ENCODE measurements at places on chromosomes 3 and 15. TPM values are rescaled to one million over a fixed set of nuclear protein-coding genes. Genes with fewer than 3 reads are reported as not detected.

MKRN2 gene
- total RNA-seq: 37.8 TPM

- no peak for DNase-seq
Measured at GRCh38 chr3:61227799-61228198, 23.5 kb downstream of the FHIT start.

DNA sequence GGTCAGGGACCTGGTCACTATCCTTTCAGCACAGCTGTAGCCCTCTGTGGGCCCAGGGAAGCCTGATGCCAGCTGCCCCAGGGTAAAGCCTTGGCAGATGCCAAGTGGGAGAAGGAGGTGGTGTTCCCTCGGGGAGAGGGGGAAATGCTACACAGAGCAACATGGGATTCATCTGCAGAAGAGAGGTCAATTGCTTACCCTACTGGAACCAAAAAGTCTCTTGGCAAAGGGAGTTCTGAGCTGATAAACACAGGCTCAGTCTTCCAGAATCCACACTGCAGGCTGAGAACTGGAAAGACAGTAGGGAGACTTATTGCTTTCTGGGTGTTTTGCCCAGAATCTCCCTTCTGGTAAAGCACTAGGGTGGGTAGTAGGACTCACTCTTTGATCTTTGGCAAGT, 100.1 kb upstream of the NEO1 start:
- no peak for DNase-seq

ATP2B2 gene
- not detected for total RNA-seq

AADAC gene
- total RNA-seq: not detected

Measured in thyroid gland (tissue), 4 donors.